ENCODE measurements at places on chromosomes 7 and 10. TPM values are rescaled to one million over a fixed set of nuclear protein-coding genes. Genes with fewer than 3 reads are reported as not detected.

Gene GNGT1
- not detected for total RNA-seq

Gene STMP1
- 24.8 TPM for total RNA-seq

Gene TAF5
- 10.8 TPM for total RNA-seq

Gene PILRA
- 0.40 TPM for total RNA-seq

Gene NODAL
- total RNA-seq = not detected

Gene NPY4R2
- total RNA-seq = not detected

Gene ZNF485
- 2.4 TPM for total RNA-seq

Gene NUTM2A
- total RNA-seq = 0.14 TPM

Gene MYO1G
- 0.27 TPM for total RNA-seq

Gene FERD3L
- not detected for total RNA-seq

Gene VIPR2
- not detected for total RNA-seq

Gene GGCT
- total RNA-seq = 53.1 TPM

Gene CCDC146
- 1.1 TPM for total RNA-seq

Gene SEMA3C
- 6.6 TPM for total RNA-seq

Gene OR2A1
- not detected for total RNA-seq

Gene PAPOLB
- total RNA-seq = 0.27 TPM

Gene PNLIPRP2
- total RNA-seq = not detected

Gene AEBP1
- 4.5 TPM for total RNA-seq

Gene OR2A7
- total RNA-seq = 0.27 TPM

Gene UCN3
- not detected for total RNA-seq

Gene GHRHR
- total RNA-seq = not detected

Gene CPA1
- total RNA-seq = not detected

Gene TMEM213
- total RNA-seq = not detected

Measured in thoracic aorta endothelial cell (primary cell).